ENCODE measurements at places on chromosomes 16 and 17.
A peak's percentile ranks its signal among the peaks of the same experiment; 100 is the strongest.

GRCh38 chr16:88974080-88974915, 2.7 kb downstream of the CBFA2T3 start:
- DNase-seq, result no peak

DNA sequence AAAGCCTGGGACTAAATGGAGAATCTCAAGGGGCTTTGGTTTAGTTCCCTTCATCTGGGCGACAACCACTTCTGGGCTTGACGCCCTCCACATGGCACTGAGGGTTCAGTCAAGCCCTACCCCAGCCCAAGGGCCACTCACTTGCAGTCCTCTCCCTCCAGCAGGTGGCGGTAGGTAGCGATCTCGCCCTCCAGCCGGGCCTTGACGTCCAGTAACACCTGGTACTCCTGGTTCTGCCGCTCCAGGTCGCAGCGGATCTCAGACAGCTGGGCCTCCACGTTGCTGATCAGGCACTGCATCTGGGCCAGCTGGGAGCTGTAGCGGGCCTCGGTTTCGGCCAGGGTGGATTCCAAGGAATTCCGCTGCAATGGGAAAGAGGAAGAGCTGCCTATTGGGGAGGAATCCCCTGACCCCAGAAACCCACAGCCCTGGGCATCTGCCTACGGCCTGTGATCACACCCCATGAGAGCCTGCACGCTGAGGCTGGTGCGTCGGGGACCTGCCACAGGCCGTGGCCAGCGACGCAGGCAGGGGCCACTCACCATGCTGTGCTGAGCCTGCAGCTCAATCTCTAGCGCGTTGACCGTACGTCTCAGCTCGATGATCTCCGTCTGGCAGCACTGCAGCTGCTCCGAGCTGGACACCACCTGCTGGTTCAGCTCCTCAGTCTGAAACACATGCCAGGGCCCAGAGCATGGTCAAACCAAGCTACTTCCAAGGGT, 2.7 kb downstream of the KRT36 start:
- DNase-seq, result no peak

DNA sequence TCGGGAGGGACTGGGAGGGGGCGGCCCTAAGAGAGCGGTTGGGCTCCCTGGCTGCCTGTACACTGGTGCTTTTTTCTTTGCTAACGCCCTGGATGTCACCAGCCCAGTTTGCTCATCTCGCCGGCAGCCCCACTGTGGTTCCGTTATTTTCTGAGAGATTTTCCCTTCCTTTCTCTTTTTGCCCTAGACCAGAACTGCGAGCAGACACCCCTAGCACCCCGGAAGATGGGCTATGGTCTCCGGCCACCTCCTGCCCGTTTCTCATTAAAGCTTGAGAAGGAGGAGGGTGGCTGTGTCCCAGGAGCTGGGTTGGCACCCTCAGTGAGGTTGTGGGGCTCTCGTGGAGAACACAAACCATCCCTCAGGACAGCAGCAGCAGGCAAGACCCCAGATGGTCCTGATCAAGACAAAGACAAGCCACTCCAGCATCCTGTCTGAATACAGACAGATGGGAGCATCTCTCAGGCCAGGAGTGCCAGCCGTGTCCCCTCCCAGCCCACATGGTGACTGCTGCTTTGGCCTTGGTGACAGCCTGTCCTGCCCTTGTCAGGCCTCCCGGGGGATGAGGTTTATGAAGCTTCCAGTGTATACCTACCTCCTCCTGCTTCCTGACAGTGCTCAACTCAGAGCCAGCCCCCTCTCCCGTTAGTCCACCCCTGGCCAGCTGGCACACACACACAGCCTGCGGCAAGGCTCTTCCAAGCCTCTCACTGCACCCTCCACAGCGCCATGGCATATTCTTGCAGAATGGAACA, 77.2 kb downstream of the KCNJ12 start:
- DNase-seq, result no peak

GRCh38 chr17:40607641-40608040, 40.0 kb downstream of the SMARCE1 start:
- DNase-seq, result no peak

GRCh38 chr17:57694051-57694450, 51.0 kb downstream of the CCDC182 start:
- DNase-seq, result no peak

GRCh38 chr16:5865236-5865635, 767.6 kb upstream of the EEF2KMT start:
- no peak for DNase-seq

DNA sequence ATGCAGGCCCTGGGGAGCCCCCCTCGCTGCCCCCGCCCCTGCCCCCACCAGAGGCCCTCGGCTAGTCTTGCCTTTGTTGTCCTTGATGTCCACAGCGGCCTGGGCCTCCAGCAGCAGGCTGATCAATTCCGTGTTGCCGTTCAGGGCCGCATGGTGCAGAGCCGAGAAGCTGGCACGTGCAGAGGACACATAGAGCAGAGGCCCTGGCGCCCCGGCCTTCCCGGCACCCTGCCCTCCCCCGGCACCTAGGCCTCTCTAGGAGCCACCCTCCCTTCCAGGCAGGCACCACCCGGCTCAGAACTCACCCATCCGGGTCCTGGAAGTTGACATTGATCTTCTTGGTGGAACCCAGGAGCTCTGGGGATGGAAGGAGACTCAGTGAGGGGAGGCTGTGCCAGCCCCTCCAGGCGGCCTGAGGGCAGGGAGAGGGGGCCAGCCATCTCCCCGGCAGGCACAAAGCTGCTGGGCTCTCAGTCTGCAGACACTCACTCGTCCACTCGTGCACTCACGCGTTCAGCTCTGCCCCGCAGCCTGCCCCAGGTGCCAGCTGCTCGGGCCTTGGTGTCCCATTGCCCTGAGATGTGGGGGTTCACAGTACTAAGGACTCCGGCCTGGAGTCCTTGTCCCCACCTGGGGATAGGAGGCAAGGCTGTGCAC, 6.3 kb downstream of the CASKIN1 start:
- DNase-seq, result no peak

GRCh38 chr16:27242868-27243590, 25.5 kb downstream of the NSMCE1 start:
- DNase-seq, result no peak

DNA sequence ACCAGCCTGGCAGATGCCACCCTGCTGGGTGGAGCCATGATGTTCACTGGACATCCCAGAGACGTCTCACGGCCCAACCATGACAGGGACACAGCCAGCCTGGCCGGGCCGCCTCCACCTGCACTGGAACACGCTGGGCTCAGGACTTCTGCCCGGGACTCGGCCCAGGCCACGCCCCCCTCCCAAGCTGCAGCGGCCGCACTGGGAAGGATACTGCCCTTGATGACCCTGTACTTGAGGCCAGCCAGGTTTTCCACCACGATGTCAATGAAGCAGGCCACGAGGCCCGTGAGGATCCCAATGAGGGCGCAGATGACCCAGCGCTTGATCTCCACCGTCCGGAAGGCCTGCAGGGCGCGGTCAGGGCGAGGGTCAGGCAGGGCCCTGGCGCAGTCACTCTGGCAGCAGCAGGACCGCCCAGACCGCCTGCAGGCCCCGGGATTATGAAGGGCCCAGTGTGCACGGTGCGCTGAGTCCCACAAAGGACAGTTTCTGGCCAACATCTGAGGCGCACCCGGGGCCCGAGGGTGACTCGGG, 14.2 kb downstream of the CLCN7 start:
- no peak for DNase-seq

GRCh38 chr16:30992931-30993816, 8.2 kb downstream of the HSD3B7 start:
- DNase-seq, result no peak

- DNase-seq, result no peak
These were observed 1.1 kb downstream of the DHRS11 start for GRCh38 chr17:36592716-36593321.

GRCh38 chr16:10617662-10618420, 37.4 kb upstream of the EMP2 start:
- DNase-seq, result no peak

GRCh38 chr17:17682293-17682736, 1.1 kb downstream of the RAI1 start:
- DNase-seq, result no peak

DNA sequence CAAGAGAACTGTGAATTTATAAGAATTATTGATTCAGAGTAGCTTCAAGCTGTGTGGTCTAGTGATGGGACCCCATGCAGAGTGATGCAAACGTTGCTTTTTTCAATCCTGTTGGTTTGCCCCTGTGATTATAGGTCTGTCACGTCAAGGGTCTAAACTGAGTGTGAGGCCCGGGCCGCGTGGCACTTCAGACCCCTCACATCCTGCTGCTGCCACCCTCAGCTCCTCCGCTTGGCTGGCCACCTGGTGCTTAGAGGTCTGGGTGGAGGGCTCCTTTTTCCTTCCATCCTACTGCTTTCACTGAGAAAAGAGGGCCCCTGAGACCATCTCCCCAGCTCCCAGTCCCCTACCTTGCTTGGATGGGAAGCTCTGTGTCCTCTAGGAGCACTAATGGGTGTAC, 12.0 kb downstream of the MYL4 start:
- no peak for DNase-seq

- no peak for DNase-seq
These were observed 26.8 kb downstream of the REXO5 start for GRCh38 chr16:20833086-20833485.

- no peak for DNase-seq
These were observed 22.9 kb downstream of the RPGRIP1L start for GRCh38 chr16:53680756-53681155.

DNA sequence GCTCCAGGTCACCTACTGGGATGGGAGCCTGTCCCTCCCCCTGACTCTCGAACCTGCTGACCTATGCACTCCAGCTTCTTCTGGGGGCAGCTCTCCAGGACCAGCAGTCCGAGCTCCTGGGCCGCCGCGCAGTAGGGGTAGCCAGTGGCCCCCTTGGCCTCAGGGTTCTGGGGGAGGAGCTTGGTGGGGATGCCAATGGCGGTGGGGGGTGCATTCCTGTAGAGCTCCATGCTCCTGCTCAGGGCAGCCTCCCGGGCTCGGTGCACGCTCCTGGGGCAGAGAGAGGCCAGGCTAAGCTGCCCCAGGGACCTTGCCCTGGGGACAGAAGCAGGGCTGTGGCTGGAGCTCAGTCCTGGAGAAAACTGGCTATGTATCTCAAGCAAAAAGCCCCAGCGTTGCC, 7.7 kb upstream of the SPATA2L start:
- no peak for DNase-seq

DNA sequence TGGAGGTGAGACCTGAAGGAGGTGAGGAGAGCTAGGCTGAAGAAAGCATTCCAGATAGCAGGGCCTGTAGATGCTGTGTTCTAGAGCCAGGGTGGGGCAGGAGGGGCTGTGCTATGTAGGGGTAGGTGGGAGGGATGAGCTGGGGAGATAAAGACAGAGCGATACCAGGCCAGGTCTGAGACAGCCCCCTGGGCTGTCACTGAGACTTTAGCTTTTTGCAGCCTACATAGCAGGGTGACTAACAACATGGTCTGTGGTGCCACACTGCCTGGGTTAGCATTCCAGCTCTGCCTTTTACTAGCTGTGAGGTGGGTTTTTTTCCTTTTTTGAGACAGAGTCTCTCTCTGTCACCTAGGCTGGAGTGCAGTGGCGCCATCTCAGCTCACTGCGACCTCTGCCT, 14.3 kb downstream of the NUP85 start:
- DNase-seq, result no peak

DNA sequence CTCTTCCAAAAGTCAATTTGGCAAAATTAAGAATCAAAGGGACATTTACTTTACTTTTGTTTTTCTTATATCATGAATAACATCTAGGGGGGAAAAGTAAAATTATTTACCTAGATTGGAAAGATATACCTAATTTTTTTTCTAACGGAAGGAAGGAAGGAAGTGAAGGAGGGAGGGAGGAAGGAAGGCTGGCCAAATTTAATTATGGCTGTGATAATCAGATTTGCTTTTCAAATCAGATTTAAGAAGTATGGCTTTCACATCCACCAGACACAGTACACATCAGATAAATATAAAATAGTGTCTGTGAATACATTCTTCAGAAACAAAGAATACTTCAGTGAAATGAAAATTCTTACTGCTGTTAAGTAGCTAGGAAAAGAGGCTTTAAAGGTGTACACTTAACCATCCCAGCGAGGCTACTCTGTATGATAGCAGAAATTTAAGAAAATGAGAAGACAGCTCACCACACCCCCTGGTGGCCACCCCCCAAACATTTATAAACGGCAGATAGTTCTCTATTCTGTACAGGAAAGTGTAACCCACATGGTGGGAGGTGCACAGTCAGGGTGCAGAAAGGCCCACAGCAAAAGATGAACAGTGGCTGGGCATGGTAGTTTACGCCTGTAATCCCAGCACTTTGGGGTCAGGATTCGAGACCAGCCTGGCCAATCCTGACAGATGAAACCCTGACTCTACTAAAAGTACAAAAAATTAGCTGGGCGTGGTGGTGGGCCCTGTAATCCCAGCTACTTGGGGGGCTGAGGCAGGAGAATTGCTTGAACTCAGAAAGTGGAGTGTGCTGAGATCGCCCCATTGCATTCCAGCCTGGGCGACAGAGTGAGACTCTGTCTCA, 150.8 kb downstream of the SSH2 start:
- peak; percentile 84 for DNase-seq

- no peak for DNase-seq
These were observed 645 bp upstream of the ELMO3 start for GRCh38 chr16:67198238-67198734.

- no peak for DNase-seq
These were observed 50.6 kb downstream of the PGS1 start for GRCh38 chr17:78428836-78429617.

- no peak for DNase-seq
These were observed 841 bp upstream of the IGFALS start for GRCh38 chr16:1794221-1794871.

GRCh38 chr16:64910356-64910755, 211.5 kb downstream of the CDH11 start:
- DNase-seq, result peak; percentile 84

- no peak for DNase-seq
These were observed 2.7 kb upstream of the SNX20 start for GRCh38 chr16:50683689-50684374.

- DNase-seq, result no peak
These were observed 56.3 kb upstream of the CDH11 start for GRCh38 chr16:65178151-65178550.

GRCh38 chr17:16474012-16474725, 17.8 kb downstream of the LRRC75A start:
- DNase-seq, result no peak

GRCh38 chr16:53775821-53776431, 72.0 kb downstream of the FTO start:
- no peak for DNase-seq

GRCh38 chr17:34201225-34201624, 53.9 kb upstream of the CCL2 start:
- no peak for DNase-seq

DNA sequence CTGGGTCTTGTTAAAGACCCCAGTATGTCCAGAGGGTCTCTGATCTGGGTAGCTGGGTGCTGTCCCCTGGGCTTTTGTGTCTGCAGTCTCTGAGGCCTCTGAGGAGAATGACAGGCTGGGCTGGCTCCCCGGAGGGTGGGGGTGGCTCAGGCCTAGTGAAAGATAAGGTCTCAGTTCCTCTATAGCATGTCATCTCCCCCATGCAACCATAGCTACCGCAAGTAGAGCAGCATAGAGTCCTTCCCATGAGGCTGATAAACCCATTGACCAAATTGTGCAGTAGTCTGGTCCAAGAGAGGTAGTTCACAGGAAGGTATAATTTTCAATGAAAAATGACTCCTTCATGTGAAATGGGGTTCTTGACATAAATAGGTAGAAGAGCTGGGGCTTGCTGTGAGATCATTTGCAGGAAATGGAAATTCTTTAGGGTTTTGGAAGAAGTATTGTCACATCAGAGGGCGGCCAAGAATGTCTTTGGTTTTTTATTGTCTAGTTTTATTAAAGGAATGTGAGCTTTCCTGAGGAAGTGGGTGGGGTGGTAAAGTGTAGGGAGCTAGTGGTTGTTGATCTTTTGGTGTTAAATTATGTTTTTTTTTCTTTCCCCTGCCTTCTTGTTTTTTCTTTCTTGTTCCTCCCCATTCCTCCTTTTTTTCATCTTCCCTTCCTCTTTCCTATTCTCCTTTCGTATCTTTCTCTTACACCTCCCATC, 21.0 kb downstream of the SLC7A6OS start:
- no peak for DNase-seq
